ENCODE measurements at places on chromosomes 16 and 17.

- DNase-seq: no peak
These were observed 225.8 kb upstream of the ELAC2 start for GRCh38 chr17:13243585-13243984.

DNA sequence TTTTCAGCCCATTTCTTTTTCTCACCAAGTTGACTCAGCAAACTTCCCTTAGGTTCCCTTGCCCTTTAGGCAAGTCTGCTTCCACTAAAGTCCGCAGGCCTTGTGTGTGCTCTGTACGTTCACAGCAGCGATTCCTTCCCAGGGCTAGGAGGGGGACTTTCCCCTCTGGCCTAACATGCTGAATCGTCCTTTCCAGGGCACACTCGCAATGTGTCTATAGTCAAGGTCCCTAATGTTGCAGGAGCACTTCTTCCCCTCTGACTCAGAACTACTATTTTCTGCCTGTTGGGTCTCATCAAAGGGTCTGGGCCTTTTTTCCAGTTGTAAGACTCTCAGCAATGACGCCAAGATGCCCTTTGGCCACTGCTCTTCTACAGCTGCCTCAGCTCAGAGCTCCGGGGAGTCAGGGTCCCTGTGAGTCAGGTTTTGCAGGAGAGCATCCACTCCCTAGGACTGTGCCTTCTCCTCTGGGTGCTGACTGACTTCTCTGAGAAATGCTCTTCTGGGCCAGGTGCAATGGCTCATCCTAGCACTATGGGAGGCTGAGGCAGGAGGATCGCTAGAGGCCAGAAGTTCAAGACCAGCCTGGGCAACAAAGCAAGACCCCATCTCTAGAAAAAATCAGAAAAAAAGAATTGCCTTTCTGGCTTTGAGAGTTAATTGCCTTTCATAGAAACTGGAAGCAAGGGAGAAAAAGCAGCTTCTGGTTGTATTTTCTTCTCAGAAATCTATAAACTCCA lies 64.4 kb upstream of the TBX2 start:
- DNase-seq: no peak

DNA sequence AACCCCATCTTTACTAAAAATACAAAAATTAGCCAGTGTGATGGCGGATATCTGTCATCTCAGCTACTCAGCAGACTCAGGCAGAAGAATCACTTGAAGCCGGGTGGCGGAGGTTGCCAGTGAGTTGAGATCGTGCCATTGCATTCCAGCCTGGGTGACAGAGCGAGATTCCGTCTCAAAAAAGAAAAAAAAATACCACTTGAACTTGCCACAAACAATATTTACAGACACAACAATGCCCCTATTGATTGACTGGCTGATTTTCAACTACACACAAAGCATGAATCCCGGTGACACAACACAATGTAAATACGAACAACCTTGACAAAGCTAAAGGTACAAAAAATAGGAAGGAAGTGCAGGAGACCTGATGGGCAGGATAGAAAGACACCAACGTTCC lies 49.3 kb downstream of the NXN start:
- no peak for DNase-seq

GRCh38 chr17:61376931-61377838 lies 22.5 kb upstream of the TBX2 start:
- DNase-seq: no peak

DNA sequence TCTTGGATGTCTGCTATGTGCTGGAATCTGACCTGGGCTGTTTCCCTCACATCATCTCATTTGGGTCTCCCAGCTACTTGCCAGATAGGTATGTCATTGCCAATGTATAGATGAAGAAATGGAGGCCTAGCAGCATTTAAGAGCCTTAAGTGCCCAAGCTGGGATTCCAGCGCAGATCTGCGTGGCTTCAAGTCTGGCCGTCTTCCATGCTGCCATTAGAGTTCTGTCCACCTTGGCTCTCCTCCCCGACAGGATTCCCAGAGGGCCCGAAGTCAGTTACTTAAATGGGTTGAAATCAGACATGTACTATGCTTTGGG lies 33.0 kb upstream of the CCR7 start:
- no peak for DNase-seq

DNA sequence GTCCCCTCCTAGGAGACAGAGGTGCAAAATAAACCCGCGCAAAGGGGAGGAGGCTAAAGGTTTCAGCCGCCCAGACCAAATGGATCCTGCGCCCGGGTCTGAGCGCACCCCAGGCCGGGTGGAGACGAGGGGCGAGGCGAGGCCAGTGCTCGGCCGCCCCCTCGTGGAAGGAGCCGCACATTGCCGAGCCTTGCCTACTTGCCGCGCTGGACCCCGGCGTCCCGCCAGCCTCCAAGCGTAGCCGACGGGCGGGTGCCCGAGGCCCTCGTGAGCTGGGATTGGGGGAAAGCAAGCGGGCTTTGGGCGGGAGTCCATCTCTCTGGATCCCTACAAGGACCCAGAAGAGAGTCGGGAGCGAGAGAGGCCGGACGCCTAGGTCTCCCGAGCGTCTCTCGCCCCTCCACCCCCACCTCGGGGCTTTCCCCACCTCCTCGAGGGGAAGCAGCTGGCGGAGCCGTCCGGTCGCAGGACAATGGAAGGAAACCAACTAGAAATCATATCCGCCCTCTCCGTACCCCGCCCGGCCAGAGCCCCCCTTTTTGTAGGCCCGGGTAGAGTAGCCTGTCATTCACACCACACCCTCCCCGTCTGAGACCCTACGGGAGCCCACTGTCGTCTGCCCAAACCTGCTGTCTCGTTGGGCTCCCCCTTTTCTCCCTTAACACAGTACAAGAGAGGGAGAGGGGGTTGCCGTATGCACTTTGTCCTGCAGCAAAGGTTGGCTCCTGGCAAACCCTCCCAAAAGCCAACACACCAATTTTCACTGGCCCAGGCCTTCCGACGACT lies 664 bp upstream of the BCL6B start:
- DNase-seq: no peak

DNA sequence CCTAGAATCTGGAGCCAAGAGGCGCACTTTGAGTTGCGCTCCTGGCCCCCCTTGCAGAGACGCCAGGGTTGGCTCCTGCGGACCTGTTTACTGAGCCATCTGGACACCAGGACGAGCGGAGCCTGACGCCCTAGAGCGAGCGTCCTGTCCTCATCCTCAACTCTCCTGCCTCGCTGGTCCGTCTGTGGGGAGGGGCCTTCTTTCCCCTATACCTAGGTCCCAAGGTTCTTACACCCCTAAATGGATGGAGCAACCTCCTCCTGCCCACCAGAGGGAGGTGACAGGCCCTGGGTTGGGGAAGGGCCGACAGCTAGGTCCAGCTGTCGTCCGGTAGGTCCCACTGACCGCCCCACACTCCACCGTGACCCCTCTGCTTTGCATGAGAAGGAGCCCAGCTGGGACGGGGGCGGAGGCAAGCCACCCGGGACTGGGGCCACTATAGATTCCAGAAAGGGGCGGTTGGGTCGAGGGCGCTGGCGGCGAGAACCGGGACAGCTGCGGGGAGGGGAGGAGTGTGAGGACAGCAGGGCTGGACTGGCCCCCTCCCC lies 3.1 kb upstream of the LHX1 start:
- no peak for DNase-seq

GRCh38 chr17:56545106-56545505 lies 48.4 kb upstream of the NOG start:
- DNase-seq: no peak

DNA sequence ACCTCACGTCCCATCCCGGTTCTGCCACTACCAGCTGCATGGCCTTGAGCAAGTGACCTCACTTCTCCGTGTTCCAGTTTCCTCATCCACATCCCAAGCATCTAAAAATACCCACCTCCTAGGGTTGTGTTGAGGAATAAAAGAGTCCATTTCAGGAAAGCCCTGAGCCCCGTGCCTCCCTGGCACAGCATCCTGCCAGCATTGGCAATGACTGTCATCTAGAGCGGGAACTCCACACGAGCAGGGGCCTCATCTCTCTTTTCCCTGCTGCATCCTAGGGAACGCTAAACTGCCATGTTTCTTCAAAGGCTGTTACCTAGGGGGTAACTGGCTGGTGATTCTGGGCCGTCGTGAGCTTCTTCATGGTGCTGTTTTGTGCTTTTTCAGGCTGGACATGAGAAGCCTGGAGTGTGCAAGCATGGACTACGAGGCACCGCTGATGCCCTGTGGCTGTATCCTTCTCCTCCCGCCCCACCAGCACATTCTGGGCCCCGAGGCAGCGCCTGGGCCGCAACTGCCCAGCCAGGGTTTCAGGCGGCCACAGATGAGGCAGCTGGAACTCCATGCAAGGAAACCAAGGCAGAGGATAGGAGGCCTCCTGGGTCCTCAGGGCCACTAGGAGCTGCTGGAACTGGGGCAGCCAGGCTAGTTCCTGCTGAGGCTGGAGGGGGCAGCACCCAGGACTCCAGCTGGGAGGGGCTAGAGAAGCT lies 221.4 kb downstream of the KATNIP start:
- DNase-seq: no peak

GRCh38 chr16:86862595-86863280 lies 284.4 kb downstream of the FOXL1 start:
- no peak for DNase-seq

GRCh38 chr17:65228734-65229620 lies 91.8 kb downstream of the RGS9 start:
- DNase-seq: peak; percentile 18

GRCh38 chr17:13640551-13640950 lies 38.8 kb upstream of the HS3ST3A1 start:
- DNase-seq: no peak

DNA sequence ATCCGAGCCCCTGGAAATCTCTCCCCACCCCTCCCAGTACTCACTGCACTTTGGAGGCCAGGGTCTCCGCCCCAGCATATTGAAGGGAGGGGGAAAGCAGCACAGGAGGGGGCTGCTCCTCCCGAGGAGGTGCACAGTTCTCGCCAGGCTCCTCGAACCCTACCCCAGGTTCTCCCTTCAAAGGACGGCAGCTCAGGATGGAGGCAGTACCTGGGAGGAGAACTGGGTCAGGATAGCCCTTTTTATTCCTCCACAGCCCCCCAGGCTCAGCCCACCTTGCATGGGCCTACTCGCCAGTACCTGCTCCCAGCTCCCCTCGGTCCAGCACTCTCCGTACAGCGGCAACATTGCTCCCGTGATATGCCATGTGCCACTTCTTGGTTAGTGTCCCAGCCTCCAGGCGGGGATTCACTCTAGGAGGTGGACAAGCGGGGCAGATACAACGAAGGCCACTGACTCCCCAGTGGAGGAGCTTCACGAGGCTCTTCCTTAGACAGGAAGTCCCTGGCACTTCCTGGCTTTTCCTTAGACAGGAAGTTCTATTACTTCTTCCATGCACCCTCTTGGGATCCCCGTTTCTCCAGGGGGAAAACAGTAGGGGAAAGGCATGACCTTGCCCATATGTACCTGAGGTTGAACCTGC lies 2.1 kb upstream of the GPS2 start:
- DNase-seq: no peak

DNA sequence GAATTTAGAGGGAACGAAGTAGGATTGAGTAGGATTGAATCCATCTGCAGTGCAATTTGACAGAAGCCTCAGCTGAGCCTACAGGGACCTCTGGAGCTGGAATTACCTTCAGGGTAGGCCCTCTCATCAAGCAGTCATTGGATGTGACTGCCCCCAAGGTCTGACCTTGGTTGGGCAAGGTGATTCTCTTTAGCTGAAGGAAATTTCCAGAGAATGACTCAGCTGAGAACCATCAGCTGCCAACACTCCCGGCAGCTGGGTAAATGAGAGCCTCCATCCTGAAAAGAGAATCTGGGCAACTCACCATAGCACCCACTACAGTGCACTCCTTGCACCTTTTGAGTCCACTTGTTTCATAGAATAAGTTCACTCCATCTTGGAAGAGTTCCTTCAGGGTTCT lies 113.5 kb upstream of the MED13 start:
- DNase-seq: no peak

DNA sequence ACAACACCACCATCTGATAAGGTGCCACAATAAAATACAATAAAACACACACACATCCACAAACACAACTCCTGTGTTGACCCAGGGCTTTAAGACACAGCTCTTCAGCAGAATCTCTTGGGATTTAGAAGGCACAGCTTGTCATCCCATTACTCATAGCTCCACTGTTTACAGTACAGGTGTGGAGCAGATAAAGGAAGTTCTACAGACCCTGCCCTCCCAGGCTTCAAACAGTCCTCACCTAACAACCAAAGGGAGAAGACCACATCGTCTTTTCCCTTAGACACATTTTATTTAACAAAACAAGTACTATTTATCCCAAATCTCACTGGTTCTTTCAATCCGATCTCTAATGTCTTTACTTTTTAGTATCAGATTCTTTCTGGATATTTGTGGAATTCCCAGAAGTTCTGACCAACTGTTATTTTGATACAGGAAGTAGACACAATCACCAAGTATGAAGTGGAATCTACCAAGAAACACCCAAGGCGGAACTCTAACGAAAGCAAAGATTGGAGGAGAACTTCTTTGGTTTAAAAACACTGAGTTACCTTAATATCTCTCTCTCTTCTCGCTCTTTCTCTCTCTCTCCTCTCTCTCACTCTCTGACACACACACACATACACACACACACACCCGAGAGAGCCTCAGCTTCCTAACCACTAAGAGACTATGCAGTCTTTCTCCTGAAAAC lies 46.1 kb downstream of the CYTH1 start:
- DNase-seq: no peak

GRCh38 chr17:14923981-14924380 lies 341.1 kb downstream of the PMP22 start:
- DNase-seq: no peak

DNA sequence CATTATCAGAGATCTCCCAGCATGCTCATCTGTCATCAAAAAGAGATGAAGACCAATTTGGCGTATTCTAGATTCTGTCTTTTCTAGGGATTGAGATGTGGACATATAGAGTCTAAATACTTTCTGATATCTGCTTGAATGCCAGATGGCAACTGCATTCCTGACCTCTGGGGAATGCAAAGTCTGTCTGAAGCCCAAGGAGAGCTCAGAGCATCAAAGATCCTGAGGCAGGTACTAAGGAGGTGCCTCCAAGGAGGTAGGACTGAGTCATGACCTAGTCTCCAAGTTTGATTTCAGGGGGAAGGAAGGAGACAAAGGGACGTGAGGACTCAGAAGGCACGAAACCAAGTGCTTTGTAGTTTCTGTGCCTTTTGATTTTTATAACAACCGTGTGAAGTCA lies 448.4 kb downstream of the HS3ST3B1 start:
- DNase-seq: no peak

GRCh38 chr16:46839986-46840443 lies 9.0 kb upstream of the C16orf87 start:
- DNase-seq: no peak

- no peak for DNase-seq
These were observed 16.3 kb downstream of the FAM117A start for GRCh38 chr17:49747632-49748031.

GRCh38 chr16:4293181-4293716 lies 20.4 kb upstream of the TFAP4 start:
- DNase-seq: no peak

DNA sequence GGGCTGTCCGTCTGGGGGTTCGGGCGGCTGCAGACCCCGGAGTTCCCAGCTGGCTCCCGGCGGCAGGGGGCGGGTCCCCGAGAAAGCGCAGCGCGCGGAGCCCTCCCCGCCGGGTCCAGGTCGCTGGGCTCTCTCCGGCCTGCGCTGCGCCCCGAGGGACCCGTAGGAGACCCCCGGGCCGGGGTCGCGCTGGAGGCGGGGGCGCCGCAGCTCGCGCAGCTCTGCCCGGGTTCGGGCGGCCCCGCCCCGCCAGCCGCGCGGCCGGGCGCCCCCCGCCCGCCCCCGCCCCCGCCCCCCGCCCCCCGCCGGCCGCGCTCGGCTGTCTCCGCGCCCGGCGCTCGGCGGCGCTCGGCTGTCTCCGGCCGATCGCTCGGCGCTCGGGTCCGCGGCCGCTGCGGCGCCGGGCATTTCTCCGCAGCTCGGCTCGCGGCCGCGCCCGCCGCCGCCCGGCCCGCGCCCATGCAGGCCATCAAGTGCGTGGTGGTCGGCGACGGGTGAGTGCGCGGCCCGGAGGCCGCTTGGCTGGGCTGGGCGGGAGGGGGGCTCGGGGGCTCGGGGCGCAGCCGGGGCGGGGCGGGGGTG lies at the start of gene RAC3:
Gene RAC3 (plus strand): TSS at position 376 of the 582 bp plus-strand sequence. CDS start 84 bp downstream, at position 460.
- no peak for DNase-seq

Measured in CMK (cell line).